ENCODE measurements at places on chromosomes 12 and 14.
A peak's percentile ranks its signal among the peaks of the same experiment; 100 is the strongest.

- DNase-seq, result peak; percentile 46
Observed at GRCh38 chr12:115983226-115983798, 294.2 kb downstream of the MED13L start.

DNA sequence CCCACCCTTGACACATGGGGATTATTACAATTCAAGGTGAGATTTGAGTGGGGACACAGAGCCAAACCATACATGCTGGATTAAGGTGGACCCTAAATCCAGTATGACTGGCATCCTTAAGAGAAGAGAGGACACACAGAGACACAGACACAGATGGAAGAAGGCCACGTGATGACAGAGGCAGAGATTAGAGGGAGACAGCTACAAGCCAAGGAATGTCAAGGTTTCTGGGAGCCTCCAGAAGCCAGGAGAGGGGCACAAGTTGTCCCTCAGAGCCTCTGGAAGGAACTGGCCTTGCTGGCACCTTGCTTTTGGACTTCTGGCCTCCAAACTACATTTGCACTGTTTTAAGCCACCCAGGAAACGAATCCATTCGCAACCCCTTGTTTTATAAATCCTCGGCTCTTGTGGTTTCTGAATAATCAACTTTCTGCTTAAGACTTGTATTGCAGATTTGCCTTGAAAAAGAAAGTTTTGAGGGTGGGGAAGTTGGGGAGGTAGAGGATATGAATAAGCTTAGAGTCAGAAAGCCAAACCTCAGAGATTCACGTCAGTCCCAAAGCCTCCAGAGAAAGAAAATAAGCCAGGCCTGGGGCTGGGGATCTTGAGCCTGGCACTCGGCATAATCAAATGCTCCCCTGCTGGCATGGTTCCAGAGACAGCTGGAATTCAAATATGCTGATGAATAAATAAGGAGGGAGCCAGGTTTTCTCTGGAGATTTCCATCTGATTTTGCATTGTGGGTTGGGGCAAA lies 224.2 kb upstream of the PWP1 start:
- DNase-seq, result no peak

- DNase-seq, result no peak
Observed at GRCh38 chr12:124737040-124737419, 126.6 kb downstream of the SCARB1 start.

- no peak for DNase-seq
Observed at GRCh38 chr14:90960818-90961217, 99.6 kb downstream of the RPS6KA5 start.

DNA sequence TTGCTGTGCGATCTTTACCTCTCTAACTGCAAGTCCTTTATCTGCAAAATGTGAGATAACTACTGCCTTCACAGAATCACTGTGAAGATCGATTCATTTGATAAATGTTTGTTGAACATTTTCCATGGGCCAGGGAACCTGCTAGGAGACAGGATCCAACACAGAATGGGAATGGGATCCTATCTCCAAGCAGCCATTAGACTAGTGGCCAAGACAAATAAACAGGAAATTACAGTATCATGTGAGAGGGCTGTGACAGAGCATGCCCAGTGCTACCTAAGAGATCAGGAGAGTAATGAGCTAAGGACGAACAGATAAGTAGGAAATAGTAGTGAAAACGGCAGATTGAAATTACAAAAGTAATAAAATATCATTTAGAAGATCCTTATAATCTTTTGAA lies 105.7 kb downstream of the GRIN2B start:
- DNase-seq, result no peak
